ENCODE measurements at places on chromosomes 2 and 18. TPM values are rescaled to one million over a fixed set of nuclear protein-coding genes. Genes with fewer than 3 reads are reported as not detected.

Gene SCYGR4
- not detected for total RNA-seq

Gene NEU2
- not detected for total RNA-seq

DNA sequence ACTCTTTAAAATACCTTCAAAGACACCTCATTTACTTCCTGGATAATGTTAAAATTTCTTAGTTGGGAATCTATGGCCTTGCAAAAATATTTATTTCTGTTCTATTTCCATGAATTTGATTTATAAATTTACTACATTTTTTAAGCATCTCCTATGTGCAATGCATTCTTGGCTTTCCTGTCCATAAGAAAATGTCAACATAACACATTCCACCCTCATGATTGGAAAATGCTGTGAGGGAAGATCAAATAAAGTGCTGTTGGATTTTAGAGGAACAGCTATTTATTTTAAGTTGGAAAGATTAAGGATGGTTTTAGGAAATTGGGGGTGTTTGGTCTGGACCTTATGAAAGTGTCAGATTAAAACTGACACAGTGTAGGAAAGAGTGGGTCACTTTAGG is 45.4 kb upstream of the MC4R start:
- H3K27ac ChIP-seq = no peak overlapping the region
- no peak for DNase-seq
- no peak overlapping the region for H3K4me3 ChIP-seq
- no peaks in the 10 kb centered on the region for H3K27me3 ChIP-seq

GRCh38 chr2:69837533-69837932 is 8.1 kb downstream of the GMCL1 start:
- H3K36me3 ChIP-seq = no peaks in the 10 kb centered on the region
- H3K27me3 ChIP-seq = no peaks in the 10 kb centered on the region
- no peak overlapping the region for H3K4me3 ChIP-seq
- no peak overlapping the region for H3K27ac ChIP-seq

DNA sequence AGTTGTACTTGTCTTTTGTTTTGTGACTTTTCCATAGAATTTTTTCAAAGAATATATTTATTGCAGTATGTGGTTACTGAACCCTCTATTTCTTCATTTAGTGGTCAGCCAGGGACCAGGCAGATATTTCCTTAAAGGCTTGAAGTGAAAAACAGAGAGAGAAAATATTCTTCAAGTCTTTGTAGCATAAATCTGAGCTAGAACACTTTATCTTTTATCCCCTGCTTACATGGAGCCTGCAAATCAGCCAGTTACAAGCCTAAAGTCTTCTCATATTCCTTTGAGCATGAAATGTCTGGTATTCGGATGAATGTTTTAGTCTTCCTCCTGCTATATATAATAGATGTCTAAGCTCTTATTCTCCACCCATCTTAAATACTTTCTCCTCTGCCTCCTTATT is 1557.5 kb upstream of the ACVR2A start:
- H3K4me3 ChIP-seq = no peak overlapping the region
- H3K27me3 ChIP-seq = no peaks in the 10 kb centered on the region
- H3K27ac ChIP-seq = no peak overlapping the region

GRCh38 chr2:97868986-97869721 is 126.6 kb downstream of the TMEM131 start:
- no peaks in the 10 kb centered on the region for H3K36me3 ChIP-seq
- H3K4me1 ChIP-seq = peaks cover 9% of the 10 kb centered on the region
- no peak overlapping the region for H3K27ac ChIP-seq
- no peak for DNase-seq
